ENCODE measurements at places on chromosomes 6 and 20.

GRCh38 chr6:30321692-30322388 is 4.9 kb upstream of the TRIM39 start:
- no peak overlapping the region for H3K27ac ChIP-seq
- H3K4me1 ChIP-seq = peaks cover 59% of the 10 kb centered on the region
- H3K4me3 ChIP-seq = no peak overlapping the region
- H3K36me3 ChIP-seq = peaks cover 36% of the 10 kb centered on the region

DNA sequence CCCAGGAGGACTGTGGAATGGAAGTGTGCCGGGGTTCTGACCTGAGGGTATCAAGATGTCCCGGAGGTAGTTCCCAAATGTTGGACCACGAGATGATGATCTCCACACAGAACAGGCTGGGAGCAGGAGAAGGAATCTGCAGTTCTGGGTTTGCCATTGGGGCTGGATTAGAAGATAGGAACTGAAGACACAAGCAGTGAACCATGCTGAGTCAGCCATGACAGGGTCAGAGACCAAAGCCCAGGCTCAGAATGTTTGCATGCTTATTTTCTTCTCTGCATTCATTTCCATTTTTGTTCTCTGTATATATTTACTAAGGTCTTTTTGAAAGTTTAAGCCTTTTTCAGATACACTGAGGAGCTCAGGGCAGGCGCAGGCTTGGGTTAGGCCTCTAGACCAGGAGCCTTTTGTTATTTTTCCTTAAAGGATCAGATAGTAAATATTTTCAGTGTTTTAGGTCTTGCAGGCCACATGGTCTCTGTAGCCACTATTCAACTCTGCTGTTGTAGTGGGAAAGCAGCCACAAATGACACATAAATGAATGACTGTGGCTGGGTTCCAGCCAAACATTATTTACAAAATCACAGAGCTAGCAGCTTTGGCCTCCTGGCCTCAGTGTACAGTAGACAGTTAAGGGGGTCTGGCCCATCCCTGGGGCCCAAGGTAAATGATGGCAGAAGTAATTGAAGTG is 28.5 kb downstream of the SLC35D3 start:
- no peaks in the 10 kb centered on the region for H3K36me3 ChIP-seq
- peaks cover 10% of the 10 kb centered on the region for H3K27me3 ChIP-seq
- H3K27ac ChIP-seq = no peak overlapping the region
- H3K4me3 ChIP-seq = no peak overlapping the region

- H3K4me1 ChIP-seq = no peaks in the 10 kb centered on the region
- peaks cover 4% of the 10 kb centered on the region for H3K27me3 ChIP-seq
- no peak overlapping the region for H3K27ac ChIP-seq
- no peaks in the 10 kb centered on the region for H3K36me3 ChIP-seq
Measured at GRCh38 chr20:48360342-48360975, 467.3 kb downstream of the PREX1 start.

GRCh38 chr6:15200087-15200486 is 45.8 kb upstream of the JARID2 start:
- no peaks in the 10 kb centered on the region for H3K36me3 ChIP-seq
- H3K27me3 ChIP-seq = peaks cover 5% of the 10 kb centered on the region
- no peak overlapping the region for H3K4me3 ChIP-seq
- no peaks in the 10 kb centered on the region for H3K4me1 ChIP-seq
- no peak for DNase-seq

DNA sequence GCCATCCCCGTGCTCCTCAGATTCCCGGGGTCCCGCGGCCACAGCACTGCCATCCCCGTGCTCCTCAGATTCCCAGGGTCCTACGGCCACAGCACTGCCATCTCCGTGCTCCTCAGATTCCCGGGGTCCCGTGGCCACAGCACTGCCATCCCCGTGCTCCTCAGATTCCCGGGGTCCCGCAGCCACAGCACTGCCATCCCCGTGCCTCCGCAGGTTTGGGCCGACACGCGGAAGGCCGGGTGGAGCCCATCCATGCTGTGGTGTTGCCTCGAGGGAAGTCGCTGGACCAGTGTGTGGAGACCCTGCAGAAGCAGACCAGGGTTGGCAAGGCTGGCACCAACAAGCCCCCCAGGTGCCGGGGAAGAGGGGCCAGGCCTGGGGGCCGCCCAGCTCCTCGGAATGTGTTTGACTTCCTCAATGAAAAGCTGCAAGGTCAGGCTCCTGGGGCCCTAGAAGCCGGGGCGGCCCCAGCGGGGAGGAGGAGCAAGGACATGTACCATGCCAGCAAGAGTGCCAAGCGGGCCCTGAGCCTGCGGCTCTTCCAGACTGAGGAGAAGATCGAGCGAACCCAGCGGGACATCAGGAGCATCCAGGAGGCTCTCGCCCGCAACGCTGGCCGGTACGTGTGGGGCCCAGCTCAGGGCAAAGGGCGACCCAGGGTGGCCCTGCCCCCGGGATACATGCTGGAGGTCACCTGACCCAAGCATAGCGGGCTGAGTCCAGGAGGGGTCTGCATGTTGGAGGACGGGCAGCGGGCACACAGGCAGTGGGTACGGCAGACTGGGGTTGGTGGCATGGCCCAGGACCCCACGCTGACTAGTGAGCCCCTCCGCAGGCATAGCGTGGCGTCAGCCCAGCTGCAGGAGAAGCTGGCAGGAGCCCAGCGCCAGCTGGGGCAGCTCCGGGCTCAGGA is 1.3 kb upstream of the LIME1 start:
- H3K4me3 ChIP-seq = peak overlapping the region; percentile 88
- no peaks in the 10 kb centered on the region for H3K27me3 ChIP-seq
- peak; percentile 46 for DNase-seq
- peak overlapping the region; percentile 95 for H3K27ac ChIP-seq
- H3K4me1 ChIP-seq = peaks cover 14% of the 10 kb centered on the region

- no peak overlapping the region for H3K4me3 ChIP-seq
- H3K27ac ChIP-seq = no peak overlapping the region
- H3K27me3 ChIP-seq = peaks cover 18% of the 10 kb centered on the region
- H3K4me1 ChIP-seq = no peaks in the 10 kb centered on the region
Measured at GRCh38 chr20:17449031-17449430, 82.1 kb downstream of the BFSP1 start.

- H3K36me3 ChIP-seq = no peaks in the 10 kb centered on the region
- no peak for DNase-seq
- H3K27me3 ChIP-seq = peaks cover 6% of the 10 kb centered on the region
- H3K4me3 ChIP-seq = no peak overlapping the region
Measured at GRCh38 chr20:17806739-17807441, 107.1 kb downstream of the BANF2 start.

Data from activated naive CD8-positive, alpha-beta T cell treated with anti-CD3 and anti-CD28 coated beads, Interleukin-2, amount 10 ng/mL, durations not matched to agents 7 days and 5 days (primary cell).